Fibroblast of skin of right quadriceps (primary cell): ENCODE measurements at places on chromosomes 4 and X.

- DNase-seq, result no peak
Observed at GRCh38 chr4:49000806-49001205, 14.7 kb downstream of the CWH43 start.

DNA sequence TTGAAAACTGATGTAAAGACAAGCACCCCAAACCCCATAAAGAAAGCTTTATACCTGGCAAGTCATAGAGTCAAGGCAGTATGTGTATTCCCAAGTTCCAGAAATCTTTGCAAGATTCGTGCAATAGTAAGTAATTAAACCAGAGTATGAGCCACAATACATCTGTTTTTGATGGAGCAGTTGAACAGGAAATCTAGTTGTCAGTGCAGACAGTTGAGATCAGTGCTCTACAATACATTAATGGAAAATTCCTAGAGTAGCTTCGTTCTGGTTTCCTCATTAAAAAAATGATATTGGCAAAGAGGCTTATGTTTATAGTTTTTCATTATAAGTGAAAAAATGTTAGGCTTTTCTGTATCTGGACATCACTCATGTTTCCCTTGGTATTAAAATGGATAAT, 575.3 kb downstream of the TRIML1 start:
- peak; percentile 88 for DNase-seq

- peak; percentile 50 for DNase-seq
Observed at GRCh38 chr4:124806403-124806802, 93.9 kb upstream of the ANKRD50 start.

DNA sequence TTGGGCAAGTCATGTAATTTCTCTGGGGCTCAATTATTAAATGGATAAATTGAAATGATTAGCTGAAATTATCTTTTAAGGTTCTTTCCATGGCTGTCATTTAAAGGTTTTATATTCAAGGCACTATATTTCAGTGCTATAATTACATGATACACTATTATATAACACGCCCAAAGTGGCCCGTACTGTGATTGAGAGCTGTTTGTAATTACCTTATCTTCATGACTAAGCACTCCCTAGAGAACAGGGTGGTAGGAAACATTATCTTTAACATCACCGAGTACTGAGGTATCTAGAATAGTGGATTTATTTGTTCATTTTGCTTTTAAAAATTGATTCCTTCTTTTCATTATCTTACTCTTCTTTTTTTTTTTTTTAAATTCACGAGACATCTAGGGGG, 79.0 kb downstream of the DIAPH2 start:
- no peak for DNase-seq

- no peak for DNase-seq
Observed at GRCh38 chr4:67091673-67092072, 453.6 kb downstream of the CENPC start.

- DNase-seq, result no peak
Observed at GRCh38 chrX:30885136-30885535, 3.9 kb downstream of the TAB3 start.

GRCh38 chrX:11447418-11447817, 154.2 kb downstream of the AMELX start:
- DNase-seq, result peak; percentile 36

GRCh38 chr4:111717921-111718320, 427.3 kb upstream of the FAM241A start:
- peak; percentile 3 for DNase-seq
